ENCODE measurements at places on chromosomes 5 and 9.

- H3K4me1 ChIP-seq: peaks cover 6% of the 10 kb centered on the region
- no peak overlapping the region for H3K27ac ChIP-seq
- no peak for DNase-seq
- H3K4me3 ChIP-seq: no peak overlapping the region
- no peaks in the 10 kb centered on the region for H3K36me3 ChIP-seq
- no peaks in the 10 kb centered on the region for H3K27me3 ChIP-seq
Measured at GRCh38 chr9:132947756-132948155, 3.3 kb upstream of the TSC1 start.

DNA sequence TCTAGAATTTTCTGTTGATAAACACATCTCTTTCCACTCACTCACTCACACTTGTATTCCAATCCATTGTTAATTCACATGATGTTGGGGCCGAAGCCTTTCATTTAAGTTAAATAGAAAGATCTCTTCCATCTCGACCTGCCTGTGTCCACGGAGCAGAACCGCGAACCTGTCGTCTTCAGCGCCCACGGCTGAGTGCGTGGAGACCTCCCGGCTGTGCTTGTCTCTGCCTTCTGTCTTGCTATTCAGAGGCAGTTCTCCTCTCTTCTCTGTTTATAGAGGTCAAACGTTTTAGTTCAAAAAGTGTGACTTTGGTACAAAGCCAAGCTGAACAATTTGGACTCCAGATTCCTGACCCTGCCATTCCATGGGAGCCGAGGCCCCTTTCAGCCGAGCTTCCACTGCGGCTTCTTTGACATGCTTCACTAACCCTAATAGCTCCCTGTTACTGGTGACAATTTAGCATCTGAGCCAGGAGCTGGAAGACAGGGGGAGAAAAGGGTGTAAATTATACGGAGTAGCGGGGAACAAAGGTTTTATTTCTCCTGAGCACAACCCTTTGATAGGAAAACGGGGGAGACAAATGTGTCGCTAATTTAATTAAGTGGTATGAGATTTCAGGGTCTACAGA is 314.4 kb upstream of the IRX4 start:
- H3K27ac ChIP-seq: no peak overlapping the region
- no peaks in the 10 kb centered on the region for H3K4me1 ChIP-seq
- no peak overlapping the region for H3K4me3 ChIP-seq
- peaks cover 2% of the 10 kb centered on the region for H3K27me3 ChIP-seq
- no peak for DNase-seq

DNA sequence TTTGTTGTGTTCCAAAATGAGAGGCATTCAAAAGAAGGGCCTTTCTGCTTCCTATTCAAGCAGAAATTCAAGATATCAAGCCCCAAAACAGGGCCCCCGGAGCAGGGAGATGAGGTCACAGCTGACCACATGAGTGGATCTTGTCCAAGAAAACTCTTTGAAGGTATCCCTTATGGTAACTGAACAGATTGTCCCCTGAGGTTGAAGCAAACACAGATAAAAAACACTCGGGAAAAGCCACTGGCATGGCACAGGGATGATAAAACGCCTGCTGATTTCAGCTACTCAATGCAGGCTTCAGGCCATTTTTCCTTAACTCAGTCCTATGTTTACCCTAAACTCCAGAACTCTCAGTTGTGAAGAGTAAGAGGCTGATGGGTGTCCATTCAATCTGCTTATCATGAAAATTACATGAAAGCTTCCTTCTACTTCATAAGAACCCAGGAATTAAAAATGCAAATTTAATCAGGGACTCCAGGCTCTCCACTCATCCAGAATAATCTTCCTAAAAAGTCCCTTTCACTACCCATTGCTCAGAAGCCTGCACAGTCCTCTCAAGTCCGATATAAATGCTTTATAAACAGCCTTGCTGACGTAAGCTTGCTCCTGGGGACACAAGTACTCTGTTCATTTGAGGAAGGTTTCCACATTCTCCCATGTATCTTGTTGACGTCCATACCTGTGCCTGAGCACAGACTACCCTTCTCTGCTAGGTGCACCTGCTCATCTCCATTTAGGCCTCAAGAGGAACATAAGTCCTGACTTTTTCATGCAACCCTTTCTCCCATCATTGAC is 35.9 kb upstream of the SLC1A3 start:
- no peaks in the 10 kb centered on the region for H3K27me3 ChIP-seq
- no peak for DNase-seq
- H3K4me1 ChIP-seq: no peaks in the 10 kb centered on the region

DNA sequence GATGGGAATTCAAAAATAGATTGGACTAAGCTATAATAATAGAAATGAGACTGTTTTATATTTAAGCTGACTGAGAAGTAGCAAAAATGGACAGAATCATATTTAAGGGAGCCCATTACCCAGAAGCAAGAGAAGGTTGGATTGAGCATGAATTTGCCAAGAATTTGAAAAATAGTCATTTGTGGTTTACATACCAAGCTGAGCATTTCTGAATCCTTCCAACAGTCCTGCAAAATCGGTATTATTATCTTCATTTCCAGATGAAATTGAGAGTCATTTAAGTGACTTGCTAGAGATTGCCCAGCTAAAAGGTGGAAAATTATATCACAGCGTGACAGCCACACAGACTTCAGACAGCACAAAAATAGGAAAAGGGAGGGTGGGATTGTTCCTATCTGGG is 48.4 kb downstream of the TNFSF15 start:
- no peak for DNase-seq
- H3K27ac ChIP-seq: no peak overlapping the region
- no peaks in the 10 kb centered on the region for H3K36me3 ChIP-seq

GRCh38 chr5:74179701-74180100 is 460.8 kb downstream of the ENC1 start:
- H3K36me3 ChIP-seq: no peaks in the 10 kb centered on the region
- no peak overlapping the region for H3K27ac ChIP-seq
- no peaks in the 10 kb centered on the region for H3K4me1 ChIP-seq
- DNase-seq: no peak

DNA sequence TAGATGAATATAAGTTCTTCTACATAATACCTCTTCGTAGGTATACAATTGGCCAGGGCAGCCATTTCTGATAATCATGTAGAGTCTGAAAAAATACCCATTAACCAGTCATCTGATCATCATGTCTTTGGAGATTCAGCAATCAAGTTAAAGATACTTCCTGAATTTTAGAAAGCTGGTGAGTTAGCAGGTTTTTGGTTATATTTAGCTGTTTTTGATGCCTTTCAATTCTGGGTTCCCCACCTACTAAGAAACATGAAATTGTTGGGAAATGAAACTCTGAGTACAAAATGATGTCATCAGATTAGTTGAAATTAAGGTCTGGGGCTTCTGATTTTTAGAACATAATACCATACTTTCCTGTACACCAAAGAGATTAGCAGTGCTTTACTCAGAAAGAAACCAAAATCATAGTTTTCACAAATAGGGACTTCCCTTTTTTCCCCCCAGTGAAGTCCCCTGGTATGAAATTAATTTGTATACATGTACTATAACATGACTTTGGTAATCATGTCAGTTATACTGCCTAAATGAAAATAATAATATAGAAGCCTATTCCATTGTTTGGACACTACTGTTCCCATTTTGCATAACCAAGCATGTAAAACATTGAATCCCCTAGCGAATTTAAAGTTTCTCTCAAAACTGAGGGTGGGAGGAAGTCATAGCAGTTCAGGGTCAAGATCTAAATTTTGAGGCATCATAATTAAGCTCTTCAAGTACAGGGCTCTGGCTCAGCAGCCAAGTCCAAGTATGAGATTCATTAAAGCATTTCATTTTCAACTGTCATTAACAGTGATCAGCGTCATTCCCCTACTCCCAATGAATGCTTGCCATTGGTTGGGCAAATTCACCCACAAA is 17.9 kb downstream of the PRLR start:
- H3K4me3 ChIP-seq: no peak overlapping the region
- H3K27ac ChIP-seq: no peak overlapping the region

GRCh38 chr5:103340717-103341388 is 82.3 kb downstream of the MACIR start:
- H3K36me3 ChIP-seq: no peaks in the 10 kb centered on the region
- H3K4me1 ChIP-seq: no peaks in the 10 kb centered on the region
- DNase-seq: no peak
- no peak overlapping the region for H3K27ac ChIP-seq

GRCh38 chr9:96008502-96009222 is 133.2 kb downstream of the ERCC6L2 start:
- no peaks in the 10 kb centered on the region for H3K27me3 ChIP-seq
- no peaks in the 10 kb centered on the region for H3K4me1 ChIP-seq
- H3K36me3 ChIP-seq: no peaks in the 10 kb centered on the region
- H3K4me3 ChIP-seq: no peak overlapping the region
- H3K27ac ChIP-seq: no peak overlapping the region

DNA sequence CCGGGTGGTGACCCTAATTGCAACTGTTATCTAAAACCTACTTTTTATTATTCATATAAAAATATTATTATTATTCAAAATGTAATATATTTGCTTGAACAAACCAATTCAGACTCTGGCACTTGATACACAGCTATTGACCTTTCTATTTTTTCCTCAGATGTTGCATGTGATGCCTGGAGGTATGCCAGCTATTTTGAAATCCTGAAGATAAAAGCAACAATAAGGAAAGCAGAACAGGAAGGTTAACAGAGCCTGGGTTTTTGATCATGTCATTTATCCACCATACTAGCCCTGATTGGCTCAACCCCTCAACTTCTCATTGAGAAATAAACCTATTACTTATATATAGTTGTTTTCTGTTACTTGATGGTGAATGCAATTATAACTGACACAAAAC is 340.9 kb upstream of the KIF2A start:
- H3K4me1 ChIP-seq: no peaks in the 10 kb centered on the region
- no peak for DNase-seq
- no peak overlapping the region for H3K27ac ChIP-seq
- H3K27me3 ChIP-seq: no peaks in the 10 kb centered on the region
- no peak overlapping the region for H3K4me3 ChIP-seq

DNA sequence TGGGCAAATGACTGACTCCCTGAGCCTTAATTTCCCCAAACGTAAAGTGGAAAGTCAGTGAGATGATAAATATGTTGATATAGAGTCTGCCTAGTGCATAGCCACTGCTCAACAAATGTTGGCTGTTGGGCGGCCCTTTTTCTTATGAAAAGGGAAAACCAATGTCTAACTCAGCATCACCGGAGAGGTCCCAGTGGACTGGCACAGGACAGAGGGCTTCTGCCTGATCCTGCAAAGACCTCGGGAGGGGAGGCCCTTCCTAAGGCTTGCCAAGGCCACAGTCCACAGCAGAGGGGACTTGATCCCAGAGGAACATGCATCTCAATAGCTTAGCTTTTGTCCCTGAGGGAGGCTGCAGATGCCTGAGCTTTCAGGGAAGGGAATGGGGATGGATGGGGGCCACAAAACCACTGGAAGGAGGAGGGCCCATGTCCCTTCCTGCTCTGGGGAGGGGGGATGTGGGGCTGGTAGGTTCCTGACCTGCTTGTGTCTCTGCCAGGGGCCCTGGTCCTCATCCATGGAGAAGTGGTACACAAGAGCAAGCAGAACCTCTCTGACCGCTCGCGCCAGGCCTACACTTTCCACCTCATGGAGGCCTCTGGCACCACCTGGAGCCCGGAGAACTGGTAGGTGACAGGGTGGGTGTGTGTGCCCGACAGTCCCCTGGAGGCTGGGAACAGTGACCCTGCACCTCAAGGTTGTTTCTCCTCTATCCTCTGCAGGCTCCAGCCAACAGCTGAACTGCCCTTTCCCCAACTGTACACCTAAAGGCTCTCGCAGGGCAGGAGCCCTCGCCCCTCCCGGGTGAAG is 6.3 kb downstream of the DOLK start:
- no peaks in the 10 kb centered on the region for H3K36me3 ChIP-seq
- H3K4me1 ChIP-seq: no peaks in the 10 kb centered on the region
- H3K27me3 ChIP-seq: no peaks in the 10 kb centered on the region
- DNase-seq: no peak
- no peak overlapping the region for H3K4me3 ChIP-seq

DNA sequence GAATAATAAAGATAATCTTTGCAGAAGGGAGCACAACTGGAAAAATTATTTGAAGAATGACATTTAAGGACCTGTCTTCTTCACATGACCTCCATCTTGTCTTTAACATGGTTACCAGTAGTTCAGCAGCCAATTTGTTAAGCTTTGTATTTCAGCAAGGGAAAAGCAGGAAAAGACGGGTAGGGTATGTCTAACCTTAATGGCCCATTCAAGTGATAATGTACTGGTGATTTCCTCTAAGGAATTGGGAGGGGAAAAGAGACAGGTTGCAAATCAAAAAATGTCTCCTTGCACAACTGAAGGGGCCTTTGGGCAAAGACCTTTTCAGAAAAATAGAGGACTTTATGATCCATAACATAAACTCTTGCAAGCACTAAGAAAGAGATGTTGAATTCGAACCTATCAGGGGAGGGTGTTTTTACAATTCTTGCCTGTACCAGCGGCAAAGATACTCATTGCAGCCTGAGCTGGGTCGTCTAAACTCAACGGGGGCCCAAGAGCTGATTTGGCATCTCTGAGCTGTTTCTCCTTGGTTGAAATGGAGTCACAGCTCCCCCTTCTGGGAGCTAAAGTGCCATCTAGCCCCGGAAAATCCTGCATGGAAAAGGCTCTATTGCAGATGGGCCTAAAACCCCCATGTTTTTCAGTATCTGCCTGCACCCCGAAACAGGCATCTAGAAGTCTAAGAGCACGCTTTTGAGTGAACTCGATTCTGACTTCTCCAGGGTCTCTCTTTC is 3.8 kb downstream of the BRINP1 start:
- H3K4me1 ChIP-seq: peaks cover 4% of the 10 kb centered on the region
- no peaks in the 10 kb centered on the region for H3K36me3 ChIP-seq
- DNase-seq: peak; percentile 11
- H3K27me3 ChIP-seq: no peaks in the 10 kb centered on the region
- no peak overlapping the region for H3K4me3 ChIP-seq
- no peak overlapping the region for H3K27ac ChIP-seq

DNA sequence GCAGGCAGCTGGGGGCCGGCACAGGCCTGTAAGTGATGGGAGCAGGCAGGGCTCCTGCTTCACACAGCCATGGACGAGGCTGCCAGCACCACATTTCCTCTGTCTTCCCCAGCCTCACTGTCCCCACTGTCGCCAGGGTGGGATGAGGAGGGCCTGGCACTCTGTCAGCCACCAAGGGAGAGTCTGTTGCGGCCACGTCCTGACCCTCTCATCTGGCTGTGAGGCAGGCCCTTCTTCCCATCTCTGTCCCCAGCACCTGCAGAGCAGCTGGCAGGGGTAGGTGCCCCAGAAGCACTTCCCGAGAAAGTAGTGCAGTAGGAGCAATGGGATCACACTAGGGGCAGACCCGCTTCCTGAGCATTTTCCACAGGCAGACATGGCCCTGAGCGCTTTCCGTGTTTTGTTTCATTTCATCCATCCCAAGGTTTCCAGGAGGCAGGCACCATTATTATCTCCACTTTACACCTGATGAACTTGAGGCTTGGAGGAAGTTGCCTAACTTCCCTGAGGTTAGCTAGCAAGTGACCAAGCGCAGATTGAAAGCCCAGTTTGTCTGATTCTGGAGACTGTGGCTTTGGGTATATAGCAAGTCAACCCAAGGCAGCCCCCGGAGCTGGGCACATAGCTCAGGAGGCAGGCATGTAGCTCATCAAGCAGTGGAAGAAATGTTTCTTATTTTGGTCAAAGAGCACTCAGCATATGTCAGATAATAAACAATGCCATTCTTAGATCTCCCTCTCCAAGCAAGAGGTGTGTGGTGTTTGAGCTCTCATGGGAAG is 202.4 kb downstream of the DAB2IP start:
- H3K27me3 ChIP-seq: no peaks in the 10 kb centered on the region
- H3K4me1 ChIP-seq: no peaks in the 10 kb centered on the region
- DNase-seq: no peak
- H3K27ac ChIP-seq: no peak overlapping the region
- no peak overlapping the region for H3K4me3 ChIP-seq
- no peaks in the 10 kb centered on the region for H3K36me3 ChIP-seq
